ENCODE measurements at places on chromosomes 12 and 14.
A peak's percentile ranks its signal among the peaks of the same experiment; 100 is the strongest.

GRCh38 chr12:31518680-31519227 lies 72.2 kb downstream of the DENND5B start:
- DNase-seq = peak; percentile 99

DNA sequence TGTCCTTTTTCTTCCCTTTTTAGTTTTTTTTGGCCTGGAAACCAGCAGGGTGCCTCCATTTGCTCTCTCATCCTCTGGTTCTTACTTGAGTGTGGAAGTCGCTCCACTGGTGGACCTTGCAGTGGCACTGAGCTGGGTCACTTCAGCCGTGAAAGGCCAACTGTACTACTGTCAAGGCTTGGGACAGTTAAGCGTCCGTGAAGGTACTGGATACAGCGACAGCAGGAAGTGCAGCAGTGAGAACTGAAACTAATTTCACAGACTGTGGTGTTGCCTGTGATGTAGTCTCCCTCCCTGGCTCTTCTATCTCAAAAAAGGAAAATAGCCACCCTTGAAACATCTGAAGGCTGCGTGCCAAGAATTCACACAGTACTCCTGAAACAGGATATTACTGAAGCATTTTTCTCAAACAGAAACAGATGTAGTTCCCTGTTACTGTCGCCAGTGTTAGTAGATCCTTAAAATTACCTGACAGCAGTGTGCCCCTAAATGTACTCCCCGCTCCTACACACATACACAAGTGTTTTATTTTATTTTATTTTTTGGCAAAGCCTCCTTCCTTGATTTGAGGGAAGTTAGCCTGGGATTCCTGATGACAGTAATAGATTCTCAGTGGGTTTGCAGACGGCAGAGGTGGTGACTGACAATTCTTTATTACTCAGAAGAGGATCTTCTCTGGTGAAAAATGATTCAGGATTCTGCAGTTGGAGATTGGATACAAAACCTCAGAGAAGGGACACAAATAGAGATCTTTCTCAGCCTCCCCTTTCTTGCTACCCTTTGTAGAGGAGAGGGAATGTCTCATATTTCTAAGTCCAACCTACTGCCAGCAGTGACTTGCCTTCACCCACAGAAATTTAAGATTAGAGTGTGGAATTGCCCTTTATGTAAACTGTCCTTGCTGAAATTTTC lies 4.4 kb downstream of the SUSD6 start:
- DNase-seq = peak; percentile 62

- no peak for DNase-seq
Observed at GRCh38 chr12:113396828-113397496, 6.7 kb downstream of the SDS start.

- peak; percentile 57 for DNase-seq
Observed at GRCh38 chr14:46197856-46198255, 453.7 kb downstream of the RPL10L start.

GRCh38 chr12:124651516-124652273 lies 84.3 kb upstream of the NCOR2 start:
- no peak for DNase-seq

DNA sequence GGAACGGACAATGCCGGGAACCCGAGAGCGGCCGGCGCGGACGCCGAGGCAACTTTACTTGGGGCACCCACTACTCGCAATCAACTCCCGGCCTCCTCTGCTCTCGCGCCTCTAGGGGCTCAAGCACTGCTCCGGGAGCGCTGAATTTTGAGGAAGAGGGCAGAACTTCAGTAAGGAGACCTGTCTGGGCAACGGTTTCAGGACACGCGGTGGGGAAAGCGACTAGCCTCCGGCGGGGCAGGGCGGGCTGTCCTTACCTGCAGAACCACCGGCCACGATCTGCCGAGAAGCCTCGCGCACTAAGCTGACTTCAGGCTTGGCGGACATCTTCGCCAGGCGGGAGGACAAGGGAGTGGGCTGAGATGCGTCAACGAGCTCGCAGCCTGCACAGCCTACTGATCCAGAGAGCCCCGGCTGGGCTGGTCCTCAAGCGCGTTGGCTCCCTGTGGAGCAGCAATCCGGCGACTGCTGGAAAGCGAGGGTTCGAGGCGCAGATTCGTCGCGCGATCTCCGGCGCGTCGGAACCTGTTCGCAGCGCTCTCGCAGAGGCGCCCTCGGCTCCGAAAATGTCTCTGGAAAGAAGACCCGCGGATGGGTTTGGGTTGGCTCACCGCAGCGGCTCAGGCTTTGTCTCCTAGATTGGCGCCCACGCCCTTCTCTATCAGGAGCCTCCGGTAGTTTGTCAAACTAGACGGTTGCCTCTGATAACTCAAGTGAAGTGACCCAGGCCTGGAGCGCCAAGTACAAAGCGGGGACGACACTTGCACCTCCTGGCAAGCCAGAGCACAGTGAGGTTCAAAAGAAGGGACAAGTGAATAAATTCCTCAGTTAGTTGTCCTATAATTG lies at the start of gene SLC25A21:
SLC25A21 (minus strand) TSS at position 583 of the 846 bp plus-strand sequence.
- DNase-seq = peak; percentile 85

DNA sequence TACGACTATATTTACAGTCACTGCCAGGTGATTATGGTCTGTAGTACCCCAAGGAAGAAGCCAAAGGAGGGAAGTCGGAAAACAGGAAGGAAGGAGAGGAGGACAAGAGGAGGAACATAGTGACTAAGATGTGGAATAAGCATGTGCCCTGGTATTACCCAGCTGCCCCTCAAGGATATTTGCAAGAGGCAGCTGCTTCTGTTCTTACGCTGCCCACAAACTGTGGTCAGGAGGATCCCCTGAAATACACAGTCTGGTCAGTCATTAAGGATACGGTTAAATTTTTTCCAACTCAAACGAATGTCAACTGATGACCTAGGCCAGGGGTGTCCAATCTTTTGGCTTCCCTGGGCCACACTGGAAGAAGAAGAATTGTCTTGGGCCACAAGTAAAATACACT lies 126.5 kb downstream of the CMAS start:
- DNase-seq = no peak

- no peak for DNase-seq
Observed at GRCh38 chr12:92063641-92064040, 82.0 kb downstream of the BTG1 start.
